Glomerular endothelial cell (primary cell): ENCODE measurements at places on chromosomes 16 and 17. TPM values are rescaled to one million over a fixed set of nuclear protein-coding genes. Genes with fewer than 3 reads are reported as not detected.

Gene CFAP97D1
- total RNA-seq: not detected in 2 replicates

Gene SUPT6H
- 49.1 and 65.2 TPM in 2 replicates for total RNA-seq

Gene PPY
- total RNA-seq: not detected in 2 replicates

Gene EMP2
- 6.0 and 6.9 TPM in 2 replicates for total RNA-seq
